ENCODE measurements at places on chromosomes 1 and 21. TPM values are rescaled to one million over a fixed set of nuclear protein-coding genes. Genes with fewer than 3 reads are reported as not detected.

The SPRR4 gene
- total RNA-seq = not detected

The SETSIP gene
- total RNA-seq = not detected

The KDF1 gene
- 2.9 TPM for total RNA-seq

The SH2D1B gene
- total RNA-seq = 0.10 TPM

The LCE1D gene
- total RNA-seq = not detected

The UMODL1 gene
- total RNA-seq = 0.18 TPM

The BCL2L15 gene
- total RNA-seq = 0.13 TPM

The PLK3 gene
- 2.3 TPM for total RNA-seq

GRCh38 chr21:15152591-15152990, 87.8 kb upstream of the NRIP1 start:
- no peak for DNase-seq

- no peak for DNase-seq
Measured at GRCh38 chr21:27045281-27045985, 78.5 kb upstream of the ADAMTS5 start.

DNA sequence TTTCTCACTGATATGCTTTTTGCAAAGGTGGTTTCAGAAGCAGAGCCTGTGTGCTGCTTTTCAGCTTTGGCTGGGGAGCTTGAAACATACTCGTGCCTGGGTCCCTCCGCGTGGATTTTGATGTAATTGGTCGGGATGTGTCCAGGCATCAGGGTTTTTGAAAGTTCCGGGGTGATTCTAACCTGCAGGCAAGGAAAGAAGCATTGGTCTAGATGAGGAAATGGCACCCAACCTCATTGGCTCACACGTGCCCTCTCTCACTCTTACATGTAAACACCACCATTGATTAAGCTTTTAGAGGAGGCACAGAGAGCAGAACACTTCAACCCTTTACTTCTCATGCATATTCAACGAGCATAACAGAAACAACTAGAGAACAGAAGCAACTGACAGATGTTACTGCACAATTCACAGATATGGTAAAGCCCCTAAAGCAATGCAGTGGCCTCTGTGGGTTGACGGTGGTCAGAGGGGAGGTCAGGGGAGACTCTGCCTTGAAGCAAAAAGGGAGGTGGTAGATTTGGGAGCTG, 112.1 kb downstream of the TLR5 start:
- DNase-seq = no peak

DNA sequence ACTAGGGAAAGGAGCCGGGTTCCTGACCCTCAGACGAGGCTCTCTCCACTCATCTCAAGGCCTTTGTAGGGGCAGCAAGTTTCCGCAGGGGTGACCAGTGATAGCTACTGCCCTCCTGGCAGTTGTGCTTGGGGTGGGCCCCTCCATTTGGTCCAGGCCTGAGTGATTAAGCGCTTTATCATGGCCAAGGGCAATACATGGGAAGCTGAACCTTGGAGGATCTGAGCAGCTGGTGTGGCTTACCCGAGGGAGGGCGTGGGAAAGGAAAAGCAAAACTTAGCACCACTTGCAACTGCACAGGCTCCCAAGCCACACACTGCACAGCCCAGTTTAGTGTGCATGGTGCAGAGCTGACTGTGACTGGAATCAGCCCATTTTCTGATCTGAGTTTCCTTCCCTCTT, 47.8 kb downstream of the GADD45A start:
- DNase-seq = no peak

DNA sequence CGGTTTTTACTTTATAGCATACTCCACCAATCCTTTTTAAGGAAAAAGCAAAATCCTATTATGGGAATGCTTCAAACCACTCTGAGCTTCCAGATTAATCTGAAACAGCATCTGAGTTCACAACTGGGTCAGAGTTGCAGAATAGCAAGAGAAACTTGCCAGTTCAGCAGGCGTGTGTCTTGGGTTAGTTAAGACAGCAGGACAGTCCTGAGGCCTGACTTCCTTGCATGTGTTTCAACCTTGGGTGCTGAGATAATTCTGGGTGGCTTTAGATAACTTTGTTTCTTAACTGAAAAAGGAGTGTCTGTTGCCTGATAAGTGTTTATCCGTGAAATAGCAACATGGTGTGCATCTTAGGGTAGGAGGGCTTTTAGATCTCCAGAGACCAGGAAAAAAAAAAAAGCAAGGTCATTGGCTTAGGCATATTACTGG, 169.2 kb downstream of the DHRS3 start:
- no peak for DNase-seq

DNA sequence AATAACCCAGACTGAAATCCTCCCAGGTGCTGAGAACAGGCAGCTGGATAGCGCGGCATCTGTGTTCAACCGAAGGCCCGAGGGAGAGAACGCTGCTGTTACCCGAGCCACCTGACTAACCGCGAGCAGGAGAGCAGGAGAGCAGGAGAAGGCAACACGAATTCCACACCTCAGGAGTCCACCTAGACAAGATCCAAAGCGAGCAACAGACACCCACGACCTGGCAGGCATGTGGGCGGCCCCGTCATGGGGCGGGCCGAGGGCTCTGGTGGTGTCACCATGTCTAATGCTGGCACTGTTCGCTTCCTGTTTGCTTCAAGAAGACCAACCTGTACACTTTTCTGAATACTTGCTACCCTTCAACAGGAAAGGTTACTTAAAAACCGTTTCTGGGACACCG, 20.9 kb upstream of the SPATC1L start:
- no peak for DNase-seq

DNA sequence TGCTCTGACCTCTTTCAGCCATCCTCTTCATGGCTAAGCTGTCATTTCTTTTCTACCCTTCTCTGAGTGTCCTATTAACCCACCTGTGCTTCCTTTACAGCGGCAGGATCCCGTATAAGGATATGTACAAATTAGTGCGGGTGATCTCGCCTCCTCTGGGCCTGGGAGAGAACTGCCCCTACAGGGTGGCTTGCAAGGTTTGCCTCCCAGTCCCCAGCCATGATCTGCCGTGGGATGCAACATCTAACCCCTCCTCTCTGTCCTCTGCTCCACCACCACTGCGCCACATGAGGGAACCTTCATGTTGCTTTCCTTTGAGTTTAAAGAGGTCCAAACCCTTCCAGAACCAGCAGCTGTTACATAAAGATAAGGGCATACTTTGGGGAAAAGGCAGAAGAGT, 282.2 kb downstream of the ZNF648 start:
- DNase-seq = no peak

DNA sequence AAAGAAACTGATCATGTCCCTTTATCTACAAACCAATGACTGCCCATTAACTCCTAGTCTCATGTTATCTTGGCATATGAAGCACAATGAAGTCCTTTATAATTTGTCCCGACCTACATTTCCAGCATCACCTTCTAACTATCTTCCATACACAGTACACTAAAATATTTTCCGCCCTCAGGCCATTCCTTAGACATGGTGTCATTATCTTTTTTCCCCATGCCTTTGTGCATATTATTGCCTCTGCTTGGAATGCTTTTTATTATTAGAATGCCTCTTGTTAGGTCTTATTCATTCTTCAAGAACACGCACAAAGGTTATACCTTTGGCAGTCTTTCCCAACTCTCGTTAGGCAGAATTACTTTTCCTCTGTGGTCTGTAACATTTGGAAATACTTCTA, 39.6 kb downstream of the ATG4C start:
- DNase-seq = no peak

DNA sequence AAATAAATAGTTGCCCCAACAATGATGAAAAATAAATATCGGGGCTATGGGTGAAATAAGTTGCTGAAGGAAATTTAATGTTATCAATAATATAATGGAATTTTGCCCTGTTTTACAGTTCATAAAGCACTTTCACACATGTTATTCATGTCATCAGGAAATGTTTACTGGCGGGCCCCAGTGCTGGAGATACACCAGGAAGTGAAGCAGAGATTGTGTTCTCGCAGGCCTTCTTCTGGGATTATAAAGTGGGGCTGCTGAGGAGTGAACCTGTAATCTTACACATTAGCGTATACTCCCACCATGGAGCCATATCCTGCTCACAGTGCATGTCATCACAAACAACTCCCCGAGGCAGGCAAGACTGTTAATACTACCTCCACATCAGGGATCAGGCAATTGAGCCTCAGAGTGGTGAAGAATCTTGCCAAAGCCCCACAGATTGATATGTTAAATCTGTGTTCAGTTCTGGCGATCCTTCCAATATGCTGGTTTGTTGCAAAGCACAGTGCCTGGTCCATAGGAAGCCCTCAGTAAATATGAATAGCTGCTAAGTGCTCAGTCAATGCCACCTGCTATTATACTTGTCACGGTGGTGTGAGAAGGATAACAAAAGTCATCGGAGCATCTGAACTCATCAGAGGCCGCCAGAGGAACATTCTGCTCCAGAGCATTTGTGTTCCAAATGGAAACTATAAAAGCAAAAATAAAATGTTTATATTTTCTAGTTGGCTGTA, 104.4 kb upstream of the UBE2U start:
- DNase-seq = no peak

DNA sequence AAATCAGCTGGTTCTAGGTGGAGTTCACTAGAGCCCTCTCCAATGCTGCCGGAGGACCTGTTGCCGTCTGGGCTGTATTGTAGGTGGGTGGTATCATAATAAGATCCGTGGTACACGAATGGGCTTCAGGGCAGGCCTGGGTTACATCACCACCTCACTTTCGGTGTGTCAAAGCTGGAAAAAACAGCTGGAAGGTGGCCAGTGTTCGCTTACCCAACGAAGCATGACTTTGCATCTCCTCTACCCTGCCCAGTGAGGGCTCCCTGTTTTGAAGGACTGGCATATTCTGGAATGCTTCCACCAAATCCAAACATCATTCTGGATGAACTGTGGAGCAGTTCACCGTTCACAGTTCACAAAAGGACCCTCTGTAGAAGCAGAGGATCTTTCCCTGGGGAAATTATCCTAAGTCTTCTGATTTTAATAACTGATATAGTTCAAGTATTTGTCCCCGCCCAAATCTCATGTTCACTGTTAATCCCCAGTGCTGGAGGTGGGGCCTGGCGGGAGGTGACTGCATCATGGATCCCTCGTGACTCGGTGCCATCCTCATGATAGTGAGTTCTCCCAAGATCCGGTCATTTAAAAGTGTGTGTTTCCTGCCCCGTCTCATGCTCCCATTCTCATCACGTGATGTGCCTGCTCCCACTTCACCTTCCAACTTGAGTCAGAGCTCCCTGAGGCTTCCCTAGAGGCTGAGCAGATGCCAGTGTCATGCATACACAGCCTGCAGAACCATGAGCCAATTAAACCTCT, 429.0 kb downstream of the KIF26B start:
- DNase-seq = no peak

GRCh38 chr1:219790834-219791615, 137.3 kb downstream of the SLC30A10 start:
- DNase-seq = no peak

GRCh38 chr1:21913763-21914162, 23.3 kb downstream of the HSPG2 start:
- DNase-seq = no peak

DNA sequence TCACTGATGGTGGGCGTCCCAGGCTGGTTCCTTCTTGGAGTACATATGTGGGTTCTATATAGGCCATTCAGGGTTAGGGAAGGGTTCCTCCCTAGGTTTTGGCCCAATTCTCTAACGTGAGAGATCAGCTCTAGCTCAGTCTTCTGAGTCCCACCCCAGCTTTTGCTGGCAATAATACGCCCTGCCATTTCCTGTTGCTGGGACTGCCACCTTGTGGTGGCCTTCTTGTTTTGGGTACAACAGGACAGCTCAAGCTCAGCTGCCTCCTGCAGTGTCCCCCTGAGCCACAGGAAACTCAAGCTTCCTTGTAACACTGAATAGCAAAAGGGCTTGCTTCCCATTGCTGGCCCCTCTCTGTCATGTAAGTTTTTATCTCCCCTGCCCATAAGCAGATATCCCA, 77.8 kb downstream of the BACH1 start:
- DNase-seq = peak; percentile 47

DNA sequence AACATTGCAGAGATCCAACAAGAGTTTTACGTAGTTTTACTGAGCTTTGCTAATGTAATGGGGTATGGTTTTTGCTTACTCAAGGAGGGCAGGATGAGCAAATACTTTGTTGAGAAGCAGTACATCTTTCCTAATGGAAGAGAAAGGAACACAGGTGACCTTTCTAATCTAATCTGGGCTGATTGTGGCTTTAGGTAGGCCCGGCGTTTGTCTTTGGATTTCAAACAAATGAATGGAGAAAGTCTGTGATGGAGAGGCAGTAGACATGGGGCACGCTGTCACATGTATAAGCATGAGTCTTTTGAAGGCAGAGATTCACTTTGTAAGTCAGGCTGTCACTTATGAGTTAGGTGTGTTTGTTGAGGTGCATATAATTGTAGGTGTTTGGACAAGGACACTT, 1.7 kb downstream of the PLEKHM2 start:
- DNase-seq = no peak

GRCh38 chr1:28507247-28507645, 1.4 kb downstream of the RCC1 start:
- DNase-seq = no peak

- no peak for DNase-seq
Measured at GRCh38 chr1:67759692-67760029, 73.6 kb downstream of the GNG12 start.

- DNase-seq = no peak
Measured at GRCh38 chr1:228776449-228776848, 41.2 kb downstream of the RHOU start.

GRCh38 chr1:162111572-162111971, 42.1 kb downstream of the NOS1AP start:
- no peak for DNase-seq

GRCh38 chr1:44273560-44274350, 60.5 kb downstream of the DMAP1 start:
- no peak for DNase-seq

- no peak for DNase-seq
Measured at GRCh38 chr1:28058971-28059878, 29.2 kb downstream of the EYA3 start.

GRCh38 chr1:11984121-11984520, 3.9 kb downstream of the MFN2 start:
- no peak for DNase-seq

GRCh38 chr1:172456344-172456769, 12.5 kb upstream of the PIGC start:
- DNase-seq = no peak

DNA sequence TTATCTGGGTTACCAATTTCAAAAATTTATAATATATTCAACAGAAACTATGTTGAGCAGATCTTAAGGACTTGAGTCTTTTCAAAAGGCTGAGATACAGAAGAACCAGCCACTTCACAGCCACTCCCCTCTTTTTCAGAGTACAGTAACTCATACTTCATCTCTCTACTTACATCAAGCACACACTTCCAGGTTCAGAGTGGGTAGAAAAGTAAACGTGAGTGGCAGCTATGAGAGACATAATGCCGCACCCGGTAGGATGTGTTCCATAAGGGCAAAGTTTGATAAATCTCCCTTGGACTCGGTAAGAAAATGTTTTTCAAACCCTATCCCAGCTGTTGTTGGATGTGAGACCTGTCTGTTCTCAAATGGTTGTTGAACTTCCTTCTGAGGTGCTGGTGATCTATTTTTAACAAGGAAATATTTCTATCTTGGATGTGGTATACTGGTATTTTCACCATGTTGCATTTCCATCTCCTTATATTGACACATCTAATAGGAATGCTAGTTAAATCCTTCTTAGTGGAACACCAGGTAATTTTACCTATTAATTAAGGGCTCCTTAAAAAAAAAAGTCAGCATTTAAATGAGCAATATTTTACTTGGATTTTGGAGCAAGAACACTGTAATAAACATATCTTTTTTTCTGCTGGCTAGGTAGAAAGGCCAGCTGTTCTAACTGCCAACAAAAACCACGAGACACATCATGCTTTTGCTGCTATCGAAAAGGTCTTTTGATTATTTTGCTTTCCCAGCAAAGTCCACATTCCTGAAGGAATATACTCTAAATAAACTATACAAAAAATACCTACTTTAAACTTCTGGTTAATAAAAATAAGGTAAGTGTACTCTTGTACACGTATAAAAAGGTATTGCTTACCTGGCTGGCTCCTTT, 28.2 kb downstream of the CNN3 start:
- no peak for DNase-seq

GRCh38 chr1:182215764-182216163, 154.3 kb upstream of the ZNF648 start:
- no peak for DNase-seq

Data from left lobe of liver (tissue), 2 donors.